Choroid plexus epithelial cell (primary cell): ENCODE measurements at places on chromosomes 7 and 10.
A peak's percentile ranks its signal among the peaks of the same experiment; 100 is the strongest.

GRCh38 chr10:128883231-128884032 lies 583.6 kb upstream of the MGMT start:
- DNase-seq: no peak

DNA sequence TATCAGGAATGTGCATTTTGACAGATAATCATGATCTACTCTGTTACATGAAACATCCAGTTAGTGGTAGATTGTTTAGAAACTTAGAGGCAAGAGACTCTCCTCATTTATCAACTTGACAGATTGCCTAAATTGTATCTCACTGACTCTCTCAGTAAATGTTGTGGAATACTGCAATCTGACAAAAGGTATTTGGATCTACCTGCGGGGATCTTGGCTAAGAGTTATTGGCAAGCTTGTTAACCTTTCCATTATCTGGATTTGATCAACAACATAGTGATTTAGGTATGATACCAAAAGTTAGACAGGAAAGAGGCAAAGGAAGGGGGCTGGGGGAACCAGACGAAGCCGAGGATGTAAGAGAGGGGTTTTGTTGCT lies 2.0 kb downstream of the VSTM2A start:
- no peak for DNase-seq

DNA sequence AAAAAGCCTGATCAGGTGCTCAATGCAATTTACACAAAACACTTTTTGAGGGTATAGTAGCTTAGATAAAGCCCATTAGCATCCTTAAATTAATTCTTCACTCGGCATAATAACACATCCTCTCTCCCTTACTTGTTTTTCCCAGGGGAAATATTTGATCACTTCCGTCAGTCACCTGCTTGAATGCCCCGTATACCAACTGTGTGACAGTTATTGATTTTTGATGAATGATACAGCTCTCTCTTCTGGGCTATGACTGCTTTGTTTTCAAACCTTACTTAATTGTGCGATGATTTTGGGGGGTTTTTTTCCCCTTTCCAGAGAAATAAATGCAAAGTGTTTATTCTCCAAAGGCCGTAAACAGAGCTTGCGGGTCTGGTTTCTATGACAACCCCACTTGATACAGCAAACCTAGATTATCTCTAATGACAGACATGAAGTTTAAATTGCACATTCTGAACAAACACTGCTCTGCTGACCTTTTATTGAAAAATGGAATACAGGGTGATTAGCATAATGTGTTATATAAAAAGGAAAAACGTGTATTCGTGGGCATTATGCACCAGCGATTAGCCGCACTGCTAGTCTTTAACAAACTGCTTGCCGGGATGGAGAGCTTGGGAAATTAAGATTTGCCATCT lies 78.4 kb upstream of the NANOS1 start:
- DNase-seq: no peak

- no peak for DNase-seq
Observed at GRCh38 chr10:111600772-111601171, 523.9 kb downstream of the ADRA2A start.

DNA sequence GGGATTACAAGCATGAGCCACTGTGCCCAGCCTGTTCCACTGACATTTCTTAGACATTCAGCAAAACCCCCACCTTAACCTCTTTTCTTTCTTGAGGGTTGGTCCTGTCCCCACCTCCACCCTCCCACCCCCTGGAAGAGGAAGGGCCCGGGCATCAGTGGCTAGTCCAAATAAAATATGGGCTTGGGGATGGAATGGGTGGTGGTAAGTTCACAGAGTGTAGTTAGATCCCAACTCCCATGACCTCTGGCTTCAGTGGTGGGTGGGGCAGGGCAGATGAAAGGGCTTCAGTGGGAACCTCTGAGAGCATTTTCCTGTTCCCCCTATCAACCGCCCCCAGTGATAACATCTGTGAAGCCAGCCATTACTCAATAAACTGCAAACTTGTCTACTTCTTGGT lies 9.8 kb downstream of the SFXN3 start:
- DNase-seq: no peak

GRCh38 chr10:7915923-7916536 lies 97.7 kb downstream of the TAF3 start:
- DNase-seq: peak; percentile 78

DNA sequence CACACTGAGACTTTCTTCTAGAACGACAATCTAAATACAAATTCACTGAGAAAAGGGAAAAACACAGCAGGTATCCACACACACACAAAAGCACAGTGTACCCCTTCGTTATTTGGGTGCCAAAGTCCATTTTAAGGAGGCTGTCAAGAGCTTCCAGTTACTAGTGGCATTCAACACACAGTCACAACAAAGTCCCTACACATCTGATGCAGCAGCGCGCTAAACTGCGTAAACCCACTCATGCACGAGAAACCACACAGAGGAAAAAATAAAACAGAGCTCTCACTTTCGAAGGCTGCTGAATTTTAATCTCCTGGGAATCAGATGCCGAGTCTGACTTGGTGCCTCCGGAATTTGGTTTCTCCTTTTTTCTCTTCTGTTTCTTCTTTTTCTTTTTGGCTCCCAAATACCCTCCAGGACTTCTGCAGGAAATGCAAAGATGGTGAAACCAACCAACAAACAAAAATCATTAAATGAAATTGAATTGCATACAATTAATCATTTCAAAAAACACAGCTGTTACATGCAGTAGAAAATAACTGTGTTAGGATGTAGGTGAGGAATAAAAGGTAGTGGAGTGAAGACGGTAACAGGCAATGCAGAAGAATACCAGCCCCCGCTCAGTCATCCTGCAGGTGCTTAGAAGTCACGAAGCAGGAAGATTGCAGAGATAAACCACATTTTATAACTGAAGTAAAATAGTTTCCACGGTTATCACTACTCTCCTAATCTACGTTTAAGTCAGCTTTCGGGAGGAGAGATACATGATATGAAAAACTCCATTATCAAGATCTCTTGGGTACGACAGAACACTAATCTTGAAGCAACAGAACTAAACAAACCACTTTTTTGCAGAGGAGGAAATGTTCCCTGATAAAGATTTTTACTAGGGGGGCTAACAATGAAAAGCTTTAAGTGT lies 27.1 kb downstream of the NMT2 start:
- no peak for DNase-seq

- DNase-seq: no peak
Observed at GRCh38 chr10:511849-512191, 177.6 kb downstream of the DIP2C start.

- no peak for DNase-seq
Observed at GRCh38 chr10:8640301-8640700, 585.8 kb downstream of the GATA3 start.

DNA sequence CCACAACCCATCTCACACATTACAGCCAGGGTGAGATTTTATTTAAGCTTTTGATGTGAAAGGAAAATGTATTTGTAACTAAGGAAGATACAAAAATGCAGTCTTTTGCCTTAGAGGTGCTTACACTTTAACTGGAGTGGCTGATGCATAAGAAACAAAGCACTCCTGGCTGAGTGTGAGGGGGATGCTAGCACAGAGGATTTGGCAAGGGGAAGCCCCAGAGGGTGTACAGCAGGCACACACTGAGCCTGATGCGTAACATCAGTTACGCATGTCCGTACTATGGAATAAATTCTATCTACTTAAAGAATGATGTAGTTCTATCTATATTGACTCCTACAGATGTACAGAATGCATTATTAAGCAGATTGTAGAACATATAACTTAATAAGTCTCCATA lies 17.8 kb downstream of the GIMAP8 start:
- DNase-seq: no peak

DNA sequence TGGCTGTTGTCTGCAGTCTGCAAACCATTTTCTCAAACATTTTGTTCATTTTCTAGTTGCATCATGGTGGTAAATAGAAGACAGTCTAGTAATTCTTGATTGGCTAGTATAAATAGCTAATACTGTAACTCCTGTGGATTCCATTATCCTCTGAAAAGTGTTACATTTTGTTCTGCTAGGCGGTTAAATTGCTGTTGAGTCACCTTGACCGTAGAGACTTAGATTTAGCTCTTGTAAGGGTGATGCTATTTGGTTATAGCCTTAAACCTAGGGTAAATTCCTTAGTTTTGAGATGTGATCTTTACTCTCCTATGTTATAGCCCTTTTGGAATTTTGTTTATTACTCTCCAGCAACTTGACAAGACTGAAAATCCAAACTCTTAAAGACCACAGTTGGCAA lies 58.8 kb downstream of the SHOC2 start:
- DNase-seq: peak; percentile 52

- no peak for DNase-seq
Observed at GRCh38 chr7:47540387-47541350, 41.2 kb downstream of the TNS3 start.
